ENCODE measurements at places on chromosomes 12 and 14.

GRCh38 chr12:2687058-2687457 lies 107.7 kb upstream of the FKBP4 start:
- DNase-seq, result no peak

- DNase-seq, result peak; percentile 34
Measured at GRCh38 chr12:64390275-64390851, at the start of gene C12orf56. C12orf56 (minus strand) TSS chr12:64390758; CDS start chr12:64390565, 193 bp downstream.

DNA sequence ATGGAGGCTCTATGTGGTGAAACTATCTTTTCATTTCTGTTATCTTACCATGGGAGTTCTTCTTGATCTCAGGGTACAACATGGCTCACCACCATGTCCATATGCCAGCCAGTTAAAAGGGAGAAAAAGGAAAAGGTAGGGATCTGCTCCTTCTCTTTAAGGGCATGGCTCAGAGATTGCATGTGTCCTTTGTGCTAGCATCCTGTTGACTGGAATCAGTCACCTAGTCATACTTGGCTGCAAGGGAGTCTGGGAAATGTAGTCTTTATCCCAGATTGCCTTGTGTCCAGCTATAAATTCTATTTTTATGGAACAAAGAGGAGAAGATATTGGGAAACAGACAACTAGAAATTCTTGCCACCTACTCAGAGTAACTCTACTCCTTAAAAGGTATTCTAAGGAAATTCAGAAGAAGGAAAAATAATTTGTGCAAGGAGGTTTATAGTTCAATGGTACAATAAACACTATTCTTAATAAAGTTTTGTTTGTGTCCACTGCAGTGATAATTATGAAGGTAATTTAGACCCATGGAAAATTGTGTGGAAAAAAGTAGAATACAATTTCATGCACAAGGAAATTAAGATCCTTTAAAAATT lies 86.4 kb upstream of the RPH3A start:
- DNase-seq, result no peak

DNA sequence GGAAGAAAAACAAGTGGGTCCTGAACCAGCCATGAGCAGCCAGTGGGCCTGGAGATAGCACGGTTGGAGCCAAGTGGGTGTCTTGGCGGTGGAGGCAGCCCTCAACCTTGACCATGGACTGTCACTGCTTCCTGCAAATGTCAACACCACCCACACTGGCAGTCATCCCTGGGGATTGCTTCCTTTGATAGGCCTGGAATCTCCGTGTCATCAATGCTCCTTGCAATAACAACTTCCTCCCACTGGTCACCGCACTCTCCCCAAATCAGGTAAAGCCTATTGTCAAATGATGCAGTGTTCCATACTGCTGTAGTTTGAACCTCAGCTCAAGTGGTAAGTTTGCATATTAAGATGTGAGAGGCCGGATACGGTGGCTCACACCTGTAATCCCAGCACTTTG lies 129.1 kb downstream of the NTF3 start:
- no peak for DNase-seq

DNA sequence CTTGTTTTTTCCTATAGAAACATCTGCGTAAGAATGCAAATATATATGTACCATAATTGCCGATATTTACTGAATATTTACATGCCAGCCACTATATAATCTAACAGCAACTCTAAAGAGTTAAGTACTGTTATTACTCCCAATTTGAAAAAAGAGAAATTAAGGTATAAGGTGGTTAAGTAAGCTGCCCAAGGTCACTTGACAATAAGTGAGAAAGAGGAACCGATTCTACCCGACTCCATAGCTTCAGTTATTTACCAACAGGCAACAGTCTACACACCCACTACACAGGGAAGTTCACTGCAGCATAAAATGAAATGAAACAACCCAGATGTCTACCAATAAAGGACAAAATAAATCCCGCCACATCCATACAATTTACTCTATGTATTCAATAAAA lies 1.1 kb downstream of the MIS18BP1 start:
- DNase-seq, result peak; percentile 19

DNA sequence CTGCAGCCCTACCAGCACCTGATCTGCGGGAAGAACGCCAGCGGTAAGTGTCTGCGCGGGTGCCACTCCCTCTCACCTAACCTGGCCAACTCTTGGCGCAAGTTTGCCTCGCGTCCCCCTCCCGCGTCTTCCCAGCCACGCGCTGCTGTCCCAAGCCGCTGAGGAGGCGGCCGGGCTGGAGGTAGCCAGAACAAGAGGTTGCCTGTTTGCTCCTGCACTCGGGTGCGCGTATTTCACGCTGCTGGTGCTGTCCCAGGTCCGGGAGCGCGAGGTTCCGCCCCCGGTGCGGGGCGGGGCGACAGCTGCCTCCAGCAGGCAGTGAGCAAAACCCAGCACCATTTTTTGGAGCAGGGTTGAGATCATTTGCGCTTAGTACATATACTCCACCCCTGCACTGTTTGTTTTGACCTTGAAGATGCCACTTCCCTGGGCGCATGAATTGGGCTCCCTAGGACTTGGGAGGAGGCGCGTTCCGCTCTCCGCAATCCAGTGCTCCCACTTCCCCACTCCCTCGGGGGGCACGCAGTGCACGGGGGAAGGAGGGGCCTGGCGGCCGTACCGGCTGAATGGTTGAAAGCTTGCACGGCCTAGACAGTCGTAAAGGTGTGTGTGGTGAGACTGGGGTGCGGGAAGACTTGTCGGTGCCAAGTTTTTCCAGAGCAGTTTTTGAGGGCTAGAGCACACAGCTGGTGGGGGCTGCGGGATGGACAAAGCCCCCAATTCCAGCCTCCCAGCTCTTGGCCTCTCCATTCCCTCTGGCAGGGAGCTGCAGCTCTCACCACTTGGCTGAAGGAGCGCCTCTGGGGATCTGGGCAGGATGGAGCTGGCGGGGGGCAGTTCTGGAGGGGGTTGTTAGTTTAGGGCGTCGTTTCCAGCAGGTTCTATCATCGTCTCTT lies 226.9 kb upstream of the CRY1 start:
- DNase-seq, result peak; percentile 20

GRCh38 chr12:66964629-66965028 lies 285.8 kb upstream of the GRIP1 start:
- DNase-seq, result no peak

GRCh38 chr12:50257236-50258166 lies 25.8 kb downstream of the LIMA1 start:
- DNase-seq, result peak; percentile 40

GRCh38 chr14:70887737-70888499 lies 19.3 kb upstream of the PCNX1 start:
- DNase-seq, result no peak

GRCh38 chr12:6336889-6337853 lies 4.7 kb downstream of the TNFRSF1A start:
- no peak for DNase-seq

DNA sequence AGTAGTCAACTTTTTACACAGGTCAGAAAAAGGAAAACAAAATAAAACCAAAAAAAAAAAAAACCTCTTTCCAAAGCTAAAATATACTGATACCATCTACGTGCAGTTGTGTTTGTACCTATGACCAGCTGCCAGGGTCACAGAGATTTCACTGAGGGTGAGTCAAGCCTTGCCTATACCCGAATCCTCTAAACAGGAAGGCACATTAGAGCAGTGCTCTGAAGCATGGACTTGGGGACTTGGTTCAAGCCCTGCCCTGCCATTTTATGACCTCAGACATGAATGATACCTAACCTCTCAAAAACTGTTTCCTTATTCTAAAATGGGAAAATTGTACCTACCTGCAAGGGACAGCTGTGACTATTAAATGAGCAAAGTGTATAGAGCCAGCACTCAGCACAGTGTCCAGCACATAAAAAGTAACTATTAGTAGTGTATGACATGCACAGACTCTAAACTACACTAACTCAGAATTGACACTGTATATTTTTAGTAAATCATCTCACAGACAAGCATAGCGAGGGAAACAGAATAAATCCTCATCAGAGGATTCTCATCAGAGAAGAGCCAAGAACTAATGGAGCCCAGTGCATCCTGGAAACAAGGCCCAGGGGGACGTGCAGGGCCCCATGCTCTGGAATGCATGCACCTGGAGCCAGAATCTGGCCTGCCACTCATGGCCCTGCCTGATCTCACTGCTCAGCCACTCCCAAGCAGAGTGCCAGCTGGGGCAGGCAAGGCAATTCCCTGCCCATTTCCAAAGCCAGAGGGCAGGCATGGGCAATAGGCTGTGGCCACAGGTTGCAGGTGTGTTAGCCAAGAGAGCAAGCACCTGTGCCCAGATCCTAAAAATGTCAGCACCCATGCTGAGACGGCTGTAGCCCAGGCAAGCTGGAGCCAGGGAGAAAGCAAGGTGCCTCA lies 57.0 kb downstream of the NT5DC3 start:
- no peak for DNase-seq

DNA sequence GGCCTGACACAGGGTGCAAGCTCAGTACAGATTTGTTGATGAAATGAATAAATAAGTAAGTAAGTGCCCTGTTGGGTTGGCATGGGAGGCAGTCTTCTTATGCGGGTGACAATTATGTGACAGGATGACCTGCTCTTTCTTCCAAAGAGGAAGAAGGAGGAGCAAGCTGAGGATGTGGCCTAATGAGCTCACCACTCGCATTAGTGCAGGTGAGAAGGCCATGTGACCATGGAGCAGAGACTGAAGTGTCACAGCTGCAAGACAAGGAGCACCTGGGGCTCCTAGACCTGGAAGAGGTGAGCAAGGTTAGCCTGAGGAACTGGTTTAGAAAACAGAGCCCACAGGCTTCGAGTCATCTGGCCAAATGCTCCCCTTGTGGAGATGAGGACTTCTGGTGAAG lies 34.9 kb downstream of the LRTM2 start:
- no peak for DNase-seq

GRCh38 chr12:57096748-57097553 lies 8.0 kb downstream of the NAB2 start:
- no peak for DNase-seq

GRCh38 chr14:90005939-90006530 lies 50.3 kb downstream of the TDP1 start:
- no peak for DNase-seq

GRCh38 chr14:89419973-89420482 lies 3.0 kb upstream of the FOXN3 start:
- no peak for DNase-seq

- DNase-seq, result no peak
Measured at GRCh38 chr12:40615590-40615989, 76.6 kb upstream of the CNTN1 start.

DNA sequence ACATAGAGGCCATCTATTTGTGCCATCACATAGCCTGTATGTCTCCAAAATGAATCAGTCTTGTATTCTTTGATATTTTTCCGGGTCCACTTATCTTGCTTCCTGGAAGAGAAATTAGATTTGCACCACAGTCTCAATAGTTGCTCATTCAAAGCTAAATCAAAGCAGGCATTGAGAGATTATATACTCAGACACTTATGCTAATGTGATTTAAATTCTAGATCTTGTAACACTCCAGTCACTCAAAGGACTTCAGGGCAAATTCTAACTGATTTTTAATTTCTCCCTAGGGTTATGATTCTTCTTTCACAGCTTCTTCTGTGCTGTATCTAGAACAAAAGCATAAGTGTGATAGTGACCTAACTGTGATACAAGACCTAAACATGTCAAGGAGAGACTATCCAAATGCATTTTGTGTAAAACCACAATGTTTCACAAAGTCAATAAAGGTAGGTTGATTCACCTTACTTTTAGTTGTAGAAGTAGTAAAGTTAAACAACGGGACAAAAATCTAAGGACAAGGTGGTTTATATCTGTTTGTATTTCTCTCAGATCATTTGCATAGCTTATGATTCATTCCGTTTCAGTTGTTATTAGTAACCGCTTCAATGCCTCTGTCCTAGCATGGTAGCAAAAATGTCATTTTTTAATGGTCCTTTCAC lies 26.8 kb downstream of the PLBD1 start:
- DNase-seq, result no peak

DNA sequence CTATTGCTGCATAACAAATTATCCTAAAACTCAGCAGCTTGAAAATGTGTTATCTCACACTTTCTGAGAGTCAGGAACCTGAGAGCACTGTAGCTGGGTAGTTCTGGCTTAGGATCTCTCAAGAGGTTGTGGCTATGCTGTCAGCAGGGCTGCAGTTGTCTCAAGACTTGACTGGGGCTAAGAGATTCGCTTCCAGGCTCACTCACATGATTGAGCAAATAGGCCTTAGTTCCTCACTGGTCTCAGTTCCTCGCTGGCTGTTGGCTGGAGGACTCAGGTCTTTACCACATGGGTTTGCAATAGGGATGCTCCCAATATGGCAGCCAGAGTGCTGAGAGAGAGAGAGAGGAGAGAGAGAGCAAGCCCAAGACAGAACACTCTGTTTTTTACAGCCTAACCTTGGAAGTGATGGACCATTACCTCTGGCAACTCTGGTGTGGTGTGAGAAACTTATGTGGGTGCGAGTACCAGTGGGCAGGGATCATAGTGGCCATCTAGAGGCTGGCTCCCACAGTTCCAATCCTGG lies 15.9 kb upstream of the DHRS2 start:
- no peak for DNase-seq

DNA sequence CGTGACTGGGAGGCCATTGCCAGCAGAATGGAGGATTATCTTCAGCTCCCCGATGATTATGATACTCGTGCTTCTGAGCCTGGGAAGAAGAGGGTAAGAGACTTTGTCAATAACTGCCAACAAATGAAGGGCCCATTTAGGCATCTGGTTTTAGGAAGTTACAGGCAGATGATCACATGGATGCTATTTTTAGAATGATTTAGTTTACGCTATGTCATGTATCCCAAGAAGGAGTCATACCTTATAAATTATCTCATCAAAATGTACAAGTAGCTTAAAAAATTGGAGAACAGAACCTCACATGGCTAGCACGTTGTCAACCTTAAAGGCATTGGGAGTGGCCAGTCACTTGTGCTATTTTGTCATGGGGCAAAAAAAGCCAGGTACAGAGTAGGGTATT lies 46.7 kb downstream of the PROX2 start:
- no peak for DNase-seq

DNA sequence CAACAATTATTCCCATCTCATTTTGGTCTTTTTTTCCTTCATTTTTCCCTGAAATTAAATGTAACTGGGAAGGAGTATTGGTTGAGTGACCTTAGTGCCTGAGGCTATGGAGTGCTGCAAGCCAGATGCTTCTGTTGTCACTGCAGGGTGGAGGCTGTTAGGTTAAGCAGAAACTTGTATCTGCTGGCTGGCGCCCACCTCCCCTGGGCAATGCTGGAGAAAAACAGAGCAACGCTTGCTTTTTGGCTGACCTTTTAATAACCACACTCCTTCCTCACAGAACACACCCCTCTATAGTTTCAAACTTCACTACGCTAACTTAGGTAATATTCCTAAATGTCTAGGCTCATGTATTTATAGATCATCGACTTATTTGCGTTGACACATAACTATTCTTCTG lies 583.5 kb upstream of the NOVA1 start:
- DNase-seq, result no peak

DNA sequence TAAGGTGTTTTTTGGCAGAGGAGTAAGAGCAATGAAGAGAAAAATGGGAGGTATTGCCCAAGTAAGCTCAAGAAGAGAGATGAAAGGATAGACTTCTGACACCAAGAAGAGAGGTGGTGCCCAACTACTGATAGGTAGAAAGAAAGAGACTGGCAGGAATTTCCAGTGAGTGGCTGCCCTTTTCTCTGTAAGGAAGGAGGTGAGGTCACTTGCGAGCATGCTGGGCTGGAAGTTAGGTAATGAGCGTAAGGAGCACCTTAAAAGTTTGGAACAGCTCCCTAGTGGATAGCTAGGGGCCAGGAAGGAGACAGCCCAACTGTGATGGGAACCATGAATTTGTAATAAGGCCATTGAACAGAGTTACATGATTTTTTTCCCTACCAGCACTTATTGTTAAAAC lies 127.0 kb downstream of the ANO6 start:
- no peak for DNase-seq

Data from NCI-H2029 treated with DMSO at 0.1 percent for 48 hours (cell line).